Sciatic nerve (tissue), 2 donors: ENCODE measurements at places on chromosomes 6 and 20. TPM values are rescaled to one million over a fixed set of nuclear protein-coding genes. Genes with fewer than 3 reads are reported as not detected.

GRCh38 chr6:22020299-22021003 is 276.4 kb downstream of the PRL start:
- no peak for DNase-seq

DNA sequence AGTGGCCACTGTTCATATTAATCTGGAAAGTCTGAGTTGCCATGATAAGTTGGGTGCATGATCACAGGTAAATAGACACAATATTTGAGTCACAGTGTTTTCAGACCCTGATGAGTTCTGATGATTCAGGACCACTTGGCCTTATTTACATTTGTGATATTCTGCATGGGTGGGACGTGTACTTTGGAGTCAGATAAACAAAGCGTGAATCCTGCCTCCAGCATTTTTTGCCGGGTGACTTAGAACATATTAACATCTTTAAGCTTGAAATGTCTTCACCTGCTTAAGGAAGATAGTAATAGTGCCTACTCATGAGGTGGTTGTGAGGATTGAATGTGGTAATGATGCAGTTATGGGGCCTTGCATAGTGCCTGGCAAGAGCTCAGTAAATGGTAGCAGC is 995.1 kb downstream of the KIF16B start:
- DNase-seq, result no peak

- no peak for DNase-seq
Measured at GRCh38 chr6:169075211-169075914, 178.3 kb downstream of the THBS2 start.

The HLA-G gene
- 1.2 TPM for total RNA-seq

DNA sequence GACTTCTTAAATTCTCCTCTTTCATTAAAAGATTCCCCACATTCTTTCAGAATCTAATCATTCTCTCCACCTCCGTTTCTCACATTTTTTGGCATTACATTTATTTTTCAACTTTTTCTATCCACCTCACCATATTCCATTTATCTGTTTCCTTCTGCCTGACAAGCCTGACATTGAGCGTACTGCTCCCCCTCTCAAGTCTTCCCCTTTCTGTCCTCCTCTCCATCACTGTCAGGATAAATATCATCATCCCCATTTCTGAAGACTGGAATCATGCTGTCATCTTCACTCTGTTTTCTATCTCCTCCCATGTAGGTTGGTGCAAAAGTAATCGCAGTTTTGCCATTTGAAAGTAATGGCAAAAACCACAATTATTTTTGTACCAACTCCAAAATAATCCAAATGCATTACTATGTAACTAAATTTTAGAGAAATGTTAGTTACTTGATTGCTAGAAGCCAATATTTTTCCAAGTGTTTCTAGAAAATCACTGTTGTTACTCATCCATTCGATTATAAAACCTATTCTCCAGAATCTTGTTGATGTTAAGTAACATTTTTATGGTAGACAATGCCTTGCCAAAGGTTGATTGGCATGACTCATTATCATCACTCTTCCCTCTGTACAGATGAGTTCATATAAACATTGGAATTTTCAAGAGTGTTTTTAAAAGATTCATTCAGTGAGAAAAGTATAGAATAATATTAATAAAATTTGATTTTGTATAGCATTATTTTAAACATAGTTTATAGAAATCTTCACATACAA is 292.3 kb upstream of the RNF217 start:
- no peak for DNase-seq

DNA sequence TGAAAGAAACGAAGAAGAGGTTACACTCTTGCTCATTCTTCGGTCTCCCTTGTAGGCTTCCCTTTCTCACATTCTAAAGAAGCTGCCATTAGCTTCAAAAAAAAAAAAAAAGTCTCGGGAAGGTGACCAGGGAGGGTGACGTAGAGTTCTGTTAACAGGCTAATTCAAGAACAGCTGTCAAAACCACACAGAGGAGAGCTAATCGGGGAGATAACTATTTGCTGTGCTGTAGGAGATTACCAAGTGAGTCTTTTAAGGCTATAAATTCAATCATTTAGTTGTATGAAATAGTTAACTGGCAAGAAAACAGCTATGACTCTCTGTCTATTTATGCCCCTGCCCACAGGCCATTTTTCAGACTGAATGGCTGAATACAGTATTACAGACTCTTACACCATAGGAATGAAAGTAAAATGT is 256.8 kb downstream of the SYNE1 start:
- DNase-seq, result no peak

The PTPN1 gene
- total RNA-seq, result 25.8 TPM

DNA sequence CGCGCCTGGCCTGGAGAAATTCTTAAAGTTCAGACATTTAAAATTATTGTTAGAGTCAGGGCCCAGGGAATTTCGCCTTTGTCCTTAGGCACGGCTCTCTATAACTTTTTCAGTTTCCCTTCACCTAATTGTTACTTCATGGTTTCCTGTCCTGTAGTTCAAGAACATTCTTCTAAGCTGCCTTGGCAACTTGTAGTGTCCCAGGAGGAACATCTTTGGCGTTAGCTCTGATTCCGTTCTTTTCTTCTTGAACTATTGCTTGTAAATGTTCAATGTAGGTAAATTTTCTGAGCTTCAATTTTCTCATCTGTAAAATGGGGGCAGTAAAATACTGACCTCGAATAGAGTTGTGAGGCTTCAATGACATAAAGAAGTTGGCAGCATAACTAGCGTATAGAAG is 41.8 kb downstream of the TIAM2 start:
- no peak for DNase-seq

The PPP1R18 gene
- 93.0 TPM for total RNA-seq

GRCh38 chr6:97399208-97399607 is 116.2 kb upstream of the MMS22L start:
- no peak for DNase-seq

DNA sequence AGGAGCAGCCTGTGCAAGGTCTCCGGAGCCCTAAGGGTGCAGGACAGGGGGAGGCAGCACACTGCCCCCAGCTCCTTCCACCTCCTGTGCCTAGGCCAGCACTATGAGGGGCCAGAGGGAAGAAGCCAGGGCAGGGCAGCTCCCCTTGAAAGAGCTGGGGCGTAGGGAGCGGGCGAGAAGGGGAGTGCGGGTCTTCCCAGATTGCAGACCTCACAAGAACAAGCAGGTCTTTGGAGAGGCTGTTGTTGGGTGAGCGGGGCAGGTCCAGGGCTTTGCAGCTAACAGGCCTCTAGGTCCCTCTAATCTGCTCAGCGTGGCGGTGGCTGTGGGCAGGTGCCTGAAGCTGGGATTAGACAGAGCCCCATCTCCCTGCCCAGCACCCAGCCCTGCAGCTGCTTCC is 22.4 kb upstream of the CST1 start:
- no peak for DNase-seq

DNA sequence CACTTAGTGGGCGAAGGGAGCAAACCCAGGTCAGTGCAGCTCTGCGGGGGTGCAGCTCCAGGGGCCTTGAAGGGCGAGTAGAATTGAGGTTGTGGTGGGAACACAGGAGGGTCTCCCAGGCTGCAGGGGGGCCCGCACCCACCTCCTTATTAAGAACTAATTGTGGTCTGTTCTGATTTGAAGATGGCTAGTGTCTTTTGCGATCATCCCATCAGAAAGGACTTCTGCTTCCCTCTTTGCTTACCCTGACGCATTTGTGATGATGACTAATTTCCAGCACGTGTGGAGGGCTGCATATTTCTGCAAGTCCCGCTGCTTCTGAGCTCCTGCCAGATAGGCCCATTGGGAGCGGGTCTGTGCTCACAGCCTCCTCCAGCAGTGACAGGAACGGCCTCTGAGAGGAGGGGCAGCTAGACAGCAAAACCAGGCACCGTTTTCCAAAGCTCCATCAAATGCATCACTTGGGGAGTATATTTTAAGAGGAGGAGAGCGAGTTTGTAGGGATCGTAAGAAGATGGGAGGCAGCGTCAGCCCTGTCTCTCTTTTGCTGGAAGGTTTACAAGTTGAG is 268.9 kb downstream of the CDH4 start:
- no peak for DNase-seq

- DNase-seq, result no peak
Measured at GRCh38 chr6:156694679-156695078, 82.5 kb upstream of the ARID1B start.

The SLC25A27 gene
- total RNA-seq, result 49.0 TPM

GRCh38 chr6:24981386-24981760 is 45.6 kb upstream of the RIPOR2 start:
- DNase-seq, result no peak

GRCh38 chr6:74578339-74578738 is 627.5 kb downstream of the COL12A1 start:
- DNase-seq, result no peak

DNA sequence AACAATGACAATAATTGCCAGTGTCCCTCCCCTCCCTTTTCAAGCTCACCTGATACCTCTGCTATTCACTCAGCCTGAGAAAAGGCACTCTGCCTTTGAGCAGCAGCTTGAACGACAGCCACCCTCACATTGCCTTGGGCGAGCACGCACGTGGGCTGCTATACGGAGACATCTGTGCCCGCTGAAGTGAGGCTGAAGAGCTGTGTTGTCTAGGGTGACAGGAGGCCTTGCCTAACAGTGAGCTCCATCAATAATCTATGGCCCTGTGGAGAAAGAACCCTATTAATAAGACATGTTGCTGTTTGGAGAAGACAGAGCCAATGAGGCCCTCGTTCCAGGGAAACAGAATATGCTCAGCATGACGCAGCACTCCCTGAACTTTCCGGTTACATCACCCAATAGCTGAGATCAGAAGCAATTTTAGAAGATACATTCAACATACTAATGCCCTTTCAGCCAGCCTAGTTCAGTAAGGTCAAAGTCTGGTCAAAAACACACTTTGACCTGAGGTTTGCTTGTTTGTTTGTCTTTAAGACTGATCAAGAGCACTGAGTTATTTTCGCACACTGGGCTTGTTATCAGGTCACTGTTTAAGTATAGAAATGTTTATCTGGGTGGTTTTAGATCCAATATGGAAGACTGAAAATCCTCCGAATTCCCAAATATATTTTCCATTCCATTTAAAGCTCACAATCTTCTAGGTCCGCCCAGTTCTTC is 30.6 kb downstream of the RBM24 start:
- no peak for DNase-seq

DNA sequence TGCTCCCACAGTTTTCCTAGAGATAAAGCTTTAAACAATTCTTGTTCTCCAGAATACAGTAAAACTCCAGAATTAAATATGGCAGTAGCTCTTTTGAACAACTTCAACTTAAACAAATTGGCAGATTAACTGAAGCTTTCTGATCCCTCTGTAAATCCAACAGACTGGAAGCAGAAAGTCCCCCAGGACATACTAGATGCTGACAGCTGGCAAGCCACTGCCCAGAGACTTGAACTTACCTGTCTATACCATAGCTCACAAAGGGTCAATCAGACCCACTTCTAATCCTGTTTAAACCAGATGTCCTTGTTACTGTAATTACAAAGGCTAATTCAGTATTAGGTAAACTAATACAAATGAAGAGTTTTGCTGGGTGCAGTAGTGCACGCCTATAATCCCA is 12.3 kb downstream of the GPLD1 start:
- DNase-seq, result no peak

DNA sequence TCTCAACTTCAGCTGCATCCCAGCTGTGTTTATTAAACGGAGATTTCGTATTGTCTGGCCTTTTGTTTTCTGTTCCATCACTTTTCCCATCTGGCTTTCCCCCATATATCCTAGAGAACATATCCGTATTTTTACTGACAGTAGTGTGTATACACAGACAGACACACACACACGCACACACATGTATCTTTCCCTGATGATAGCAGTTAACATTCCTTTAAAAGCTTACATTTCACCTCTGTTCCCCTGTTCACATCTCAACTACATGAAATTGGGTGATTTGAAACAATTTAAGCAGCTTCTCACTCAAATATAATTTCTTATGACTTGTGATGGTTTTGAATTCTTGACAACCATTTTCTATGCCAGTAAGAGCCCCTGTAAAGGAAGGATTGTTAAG is 207.1 kb upstream of the CEP162 start:
- no peak for DNase-seq

The SLC22A7 gene
- total RNA-seq, result not detected

DNA sequence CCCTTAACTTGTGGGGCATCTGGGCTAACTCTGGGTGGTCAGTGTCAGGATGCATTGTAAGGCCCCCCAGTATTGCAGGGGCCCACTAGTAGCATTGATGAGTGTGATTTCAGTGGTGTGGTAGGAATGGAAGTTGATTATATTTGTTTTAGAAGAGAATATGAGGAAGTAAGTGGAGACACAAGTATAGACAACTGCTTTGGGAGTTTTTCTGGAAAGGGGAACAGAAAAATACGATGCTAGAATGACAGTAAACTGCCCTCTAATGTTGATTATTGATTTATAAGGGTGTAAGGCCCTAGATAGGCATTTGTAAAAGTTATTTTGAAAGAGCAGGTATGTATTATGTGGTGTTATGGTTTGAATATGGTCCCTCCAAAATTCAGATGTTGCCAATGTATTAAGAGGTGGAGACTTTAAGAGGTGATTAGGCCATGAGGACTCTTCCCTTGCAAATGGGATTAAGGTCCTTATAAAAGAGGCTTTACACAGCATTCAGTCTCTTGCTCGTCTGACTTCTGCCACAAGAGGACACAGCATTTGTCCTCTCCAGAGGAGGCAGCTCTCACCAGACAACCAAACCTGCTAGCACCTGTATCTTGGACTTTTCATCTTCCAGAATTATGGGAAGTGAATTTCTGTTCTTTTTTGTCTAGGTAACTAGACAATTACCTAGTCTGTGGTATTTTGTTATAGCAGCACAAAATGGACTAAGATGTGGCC is 135.9 kb upstream of the DTNBP1 start:
- no peak for DNase-seq

DNA sequence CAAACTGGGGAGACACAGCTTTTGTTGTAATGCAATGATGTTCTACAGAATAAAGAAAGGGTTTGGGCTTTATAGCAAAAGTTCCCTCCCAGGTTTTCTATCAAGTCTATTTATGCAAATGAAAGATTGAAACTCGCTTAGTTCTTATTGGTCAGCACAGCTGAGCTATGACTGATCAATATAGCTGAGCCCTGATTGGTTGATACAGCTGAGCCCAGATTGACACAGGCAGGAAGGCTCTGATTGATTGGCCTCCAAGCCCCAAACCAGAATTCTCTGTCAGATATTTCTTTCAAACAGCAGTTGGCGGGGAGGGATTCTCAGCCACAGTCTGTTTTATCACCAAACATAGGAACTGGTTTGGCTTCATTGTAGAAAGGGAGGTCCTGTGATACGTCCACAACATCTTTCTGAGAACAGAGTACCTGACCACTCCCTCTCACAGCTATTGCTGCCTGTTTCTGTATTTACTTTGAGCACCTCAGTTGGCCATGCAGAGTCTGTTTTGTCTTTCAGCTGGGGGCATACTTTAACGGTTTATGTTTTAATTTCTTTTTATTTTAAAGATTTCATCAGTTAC is 223.5 kb downstream of the PACRG start:
- DNase-seq, result no peak

The TRIM40 gene
- not detected for total RNA-seq

The GHRH gene
- not detected for total RNA-seq

The MLN gene
- not detected for total RNA-seq

- DNase-seq, result no peak
Measured at GRCh38 chr20:49400410-49400809, 82.1 kb downstream of the KCNB1 start.
